ENCODE measurements at places on chromosomes 2 and 18.

DNA sequence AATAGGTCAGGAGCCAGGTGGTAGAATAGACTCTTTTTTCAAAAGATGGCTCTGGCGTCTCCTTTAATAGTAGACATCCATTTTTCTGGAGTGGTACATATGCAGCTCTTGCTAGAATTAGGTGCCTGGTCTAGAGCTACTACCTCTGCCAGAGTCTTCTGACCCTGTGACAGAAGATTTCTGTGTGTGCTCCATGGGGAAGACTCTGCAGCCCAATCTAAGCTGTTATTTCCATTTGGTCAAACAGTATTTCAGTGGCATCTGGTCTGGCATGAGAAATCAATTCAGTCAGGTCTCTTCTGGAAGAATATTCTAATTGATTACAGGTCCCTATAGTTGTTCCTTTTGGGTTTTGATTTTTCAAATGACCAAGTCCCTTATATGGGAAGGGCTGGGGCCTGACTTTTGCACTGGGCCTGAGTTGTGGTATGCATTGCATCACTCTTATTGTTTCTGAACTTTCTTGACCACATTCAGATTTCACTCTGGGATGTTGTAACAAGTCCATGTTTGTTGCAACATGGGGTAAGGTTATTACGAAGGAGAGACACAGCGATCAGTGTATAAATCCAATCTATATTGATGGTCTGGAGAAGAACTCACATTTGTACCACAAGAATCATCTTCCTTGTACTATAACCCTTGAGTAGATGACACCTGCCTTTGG lies 12.1 kb downstream of the MXD1 start:
- DNase-seq = no peak

- DNase-seq = no peak
Observed at GRCh38 chr2:45330108-45330507, 281.0 kb downstream of the SRBD1 start.

DNA sequence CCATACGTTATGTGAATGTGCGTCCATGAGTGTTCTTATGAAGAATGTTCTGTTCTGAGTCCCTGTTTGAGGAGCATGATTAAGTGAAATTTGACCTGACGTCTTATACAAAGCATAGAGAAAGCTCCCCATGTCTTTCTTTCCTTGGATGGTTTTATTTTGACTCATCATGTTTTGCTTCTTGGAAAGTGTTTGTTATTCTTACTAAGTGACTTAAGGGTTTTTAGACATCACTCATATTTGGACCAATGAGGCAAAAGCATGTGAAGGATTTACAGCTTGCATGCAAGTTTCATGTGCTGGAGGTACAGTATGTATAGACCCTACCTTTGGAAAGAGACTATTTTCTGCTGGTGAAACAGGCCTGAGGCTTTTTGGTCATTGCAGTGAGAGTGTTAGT lies 33.5 kb upstream of the ZEB2 start:
- no peak for DNase-seq

GRCh38 chr2:238129166-238130010 lies 9.1 kb upstream of the KLHL30 start:
- DNase-seq = no peak

DNA sequence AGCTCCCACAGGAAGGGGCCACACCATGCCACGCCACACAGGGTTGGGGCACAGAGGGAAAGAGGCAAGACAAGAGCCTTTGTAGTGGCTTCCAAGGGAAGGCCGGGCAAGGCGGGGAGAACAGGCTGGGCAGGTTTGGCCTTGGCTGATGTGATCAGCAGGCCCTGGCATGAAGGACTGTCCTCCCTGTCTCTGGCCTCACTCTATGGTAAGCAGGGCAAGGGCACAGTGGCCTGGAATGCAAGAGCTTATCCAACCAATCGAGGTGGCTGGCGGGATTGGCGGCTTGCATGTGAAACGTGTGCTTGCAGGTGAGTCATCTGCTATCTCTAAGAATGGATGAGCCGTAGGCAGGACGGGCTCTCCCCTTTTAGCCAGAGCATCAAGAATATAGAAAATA lies 6.4 kb upstream of the ATP9B start:
- no peak for DNase-seq

DNA sequence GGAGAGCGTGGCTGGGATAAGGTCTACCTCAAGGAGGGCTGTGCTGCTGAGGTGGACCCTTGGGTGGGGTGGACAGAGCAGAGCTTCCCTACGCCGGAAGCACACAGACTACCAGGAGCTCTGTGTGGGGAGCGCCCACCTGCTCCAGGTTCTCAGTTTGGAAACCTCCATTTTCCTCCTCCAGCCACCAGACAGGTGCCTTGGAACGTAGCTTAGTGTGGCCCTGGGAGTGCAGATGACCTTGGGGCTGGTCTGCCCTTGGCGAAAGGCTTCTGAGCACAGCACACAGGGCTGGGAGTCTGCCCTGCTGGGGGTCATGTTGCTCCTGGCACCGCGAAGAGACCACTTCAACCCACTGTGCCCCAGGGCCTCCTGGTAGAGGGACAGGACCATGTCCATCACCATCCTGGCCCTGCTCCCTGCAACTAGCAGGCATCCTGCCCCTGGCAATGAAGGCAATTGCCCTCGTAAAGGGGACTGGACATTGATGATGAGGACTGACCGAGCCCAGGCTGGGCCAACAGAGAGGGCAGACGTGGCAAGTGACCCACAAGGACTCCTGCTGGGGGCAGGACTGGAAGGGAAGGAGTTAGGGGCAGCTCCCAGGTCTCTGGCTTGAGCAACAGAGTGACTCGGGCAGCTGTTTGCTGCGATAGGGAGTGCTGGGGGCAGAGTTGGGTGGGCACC lies 214.7 kb downstream of the CYP26B1 start:
- no peak for DNase-seq

Measured in immature natural killer cell (primary cell).